ENCODE measurements at places on chromosomes 2 and 18. TPM values are rescaled to one million over a fixed set of nuclear protein-coding genes. Genes with fewer than 3 reads are reported as not detected.

The PLCD4 gene
- 3.8 TPM for total RNA-seq

The EPC2 gene
- total RNA-seq = 19.7 TPM

The C1QL2 gene
- total RNA-seq = not detected

The BOLL gene
- not detected for total RNA-seq

The CEP68 gene
- 6.6 TPM for total RNA-seq

The MEP1B gene
- 11.3 TPM for total RNA-seq

The GCG gene
- 55.2 TPM for total RNA-seq

The GPR17 gene
- not detected for total RNA-seq

The ITGA4 gene
- 3.0 TPM for total RNA-seq

The ATAD2B gene
- 23.3 TPM for total RNA-seq

The CDH7 gene
- not detected for total RNA-seq

The CNOT9 gene
- total RNA-seq = 32.7 TPM

The ALPP gene
- 0.15 TPM for total RNA-seq

The PROKR1 gene
- not detected for total RNA-seq

The TMEM198 gene
- 1.4 TPM for total RNA-seq

The GPAT2 gene
- total RNA-seq = 3.0 TPM

The PMAIP1 gene
- total RNA-seq = 1.8 TPM

The UGT1A10 gene
- total RNA-seq = 112 TPM

The SANBR gene
- total RNA-seq = 11.4 TPM

The RBM44 gene
- 0.34 TPM for total RNA-seq

The MREG gene
- 8.9 TPM for total RNA-seq

All from left colon (tissue), 2 donors.